ENCODE measurements at places on chromosomes 7 and 10.

GRCh38 chr7:33517191-33517590 is 387.8 kb downstream of the BBS9 start:
- DNase-seq, result no peak

GRCh38 chr10:113604572-113604971 is 51.7 kb downstream of the HABP2 start:
- DNase-seq, result no peak

DNA sequence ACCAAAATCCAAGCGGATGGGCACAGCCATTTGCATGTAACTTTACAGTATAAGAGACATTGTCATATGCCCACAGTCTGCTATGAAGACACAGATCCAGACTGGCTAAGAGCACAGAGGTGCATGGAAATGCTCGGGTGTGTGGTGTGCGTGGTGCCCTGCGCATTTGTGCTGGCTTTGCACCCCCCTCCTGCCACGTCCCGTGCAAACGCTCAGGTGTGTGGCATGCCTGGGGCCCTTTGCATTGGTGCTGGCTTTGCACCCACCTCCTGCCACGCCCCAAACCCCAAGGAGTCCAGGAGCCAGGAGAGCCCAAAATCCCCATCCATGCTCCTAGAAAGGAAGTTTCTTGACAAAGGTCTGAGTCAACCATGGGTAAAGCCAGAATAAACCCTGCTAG is 306.2 kb downstream of the PTPRN2 start:
- DNase-seq, result no peak

- no peak for DNase-seq
Observed at GRCh38 chr7:114647518-114647917, 232.9 kb downstream of the FOXP2 start.

DNA sequence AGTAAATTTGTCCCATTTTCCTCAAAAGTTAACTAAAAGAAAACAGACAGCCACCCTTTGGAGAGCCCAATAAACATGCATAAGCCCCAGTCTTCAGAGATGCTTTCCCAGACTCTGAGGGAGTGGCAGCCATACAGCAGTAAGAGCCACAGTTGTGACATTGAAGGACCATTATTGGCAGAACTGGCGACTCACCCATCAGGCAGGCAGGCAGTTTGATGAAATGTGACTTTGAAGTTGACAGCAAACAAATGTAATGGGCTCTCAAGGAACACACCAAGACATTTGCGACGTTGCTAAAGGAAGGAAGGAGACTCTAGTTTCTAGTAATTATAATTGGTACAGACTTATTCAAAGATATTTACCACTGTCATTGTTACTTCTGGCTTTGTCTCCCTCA is 287.5 kb upstream of the PHYHIPL start:
- DNase-seq, result no peak

DNA sequence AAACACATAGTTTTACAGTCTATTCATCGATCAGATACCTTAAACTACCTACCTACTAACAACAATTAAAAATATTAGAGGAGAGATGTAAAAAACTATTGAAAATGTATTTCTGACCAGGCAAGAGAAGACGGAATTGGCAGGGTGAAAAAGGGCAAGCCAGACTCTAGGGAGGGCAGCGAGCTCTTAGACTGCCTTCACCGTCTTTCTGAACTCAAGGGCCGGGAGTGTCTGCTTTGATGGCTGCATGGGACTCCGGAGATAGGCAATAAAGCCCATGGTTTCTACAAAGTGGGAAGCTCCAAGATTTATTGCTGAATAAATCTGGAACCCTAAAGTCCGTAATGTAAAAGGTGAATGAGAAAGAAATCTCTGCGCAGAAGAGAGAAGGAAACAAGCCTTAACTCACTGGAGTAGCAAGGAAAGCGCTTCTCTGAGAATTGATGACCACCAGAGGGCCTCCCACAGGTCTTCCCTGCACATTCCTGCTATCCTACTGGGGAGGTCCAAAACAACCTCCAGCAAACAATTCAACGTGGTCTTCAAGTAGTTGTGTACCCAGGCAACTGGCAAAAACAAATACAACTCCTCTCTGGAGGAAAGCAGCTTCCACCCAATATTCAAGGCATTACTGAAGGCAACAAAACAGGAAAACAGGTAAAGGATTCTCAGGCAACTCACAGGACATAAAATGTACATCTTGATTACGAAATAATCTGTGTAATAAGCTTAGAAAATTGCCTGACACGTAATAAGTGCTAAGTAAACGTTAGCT is 181.3 kb downstream of the SDK1 start:
- no peak for DNase-seq

DNA sequence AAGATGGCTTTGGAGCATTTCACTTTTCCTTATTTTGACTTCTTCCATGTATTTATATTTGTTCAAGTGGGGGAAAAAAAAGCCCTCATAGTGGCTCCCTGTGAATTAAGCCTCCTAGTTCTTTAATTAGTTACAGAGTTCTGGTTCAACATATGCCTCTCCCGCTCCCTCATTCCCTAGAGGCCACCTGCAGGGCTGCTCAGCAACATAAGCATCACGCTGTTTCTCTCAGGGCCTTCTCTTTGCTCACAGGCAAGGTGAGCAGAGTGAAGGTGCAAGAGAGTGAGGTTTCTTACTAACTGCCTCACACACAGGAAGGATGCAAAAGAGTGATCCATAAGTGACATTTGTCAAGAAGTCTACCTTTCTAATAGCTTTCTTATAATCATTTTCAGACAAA is 196.7 kb downstream of the SEMA3E start:
- no peak for DNase-seq

DNA sequence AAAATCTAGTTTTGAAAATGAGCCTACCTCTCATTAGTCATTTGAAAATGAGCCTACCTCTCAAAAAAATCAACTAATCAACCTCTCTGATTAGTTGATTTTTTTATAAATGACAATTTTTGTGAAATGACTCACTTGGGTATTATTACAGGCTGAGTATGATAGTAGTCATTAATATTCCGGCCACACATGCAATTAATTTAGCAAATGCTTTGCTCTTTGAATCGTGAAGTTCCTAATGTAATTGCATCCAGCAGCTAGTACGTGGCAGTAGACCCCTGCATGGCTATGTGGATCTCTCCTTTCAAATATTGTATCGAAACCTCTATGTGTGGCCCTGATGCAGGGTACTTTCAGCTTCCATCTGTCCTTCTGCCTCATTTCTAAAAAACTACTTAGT is 245.9 kb upstream of the PHYHIPL start:
- no peak for DNase-seq

- no peak for DNase-seq
Observed at GRCh38 chr10:3624367-3624766, 160.6 kb downstream of the KLF6 start.

GRCh38 chr7:31061185-31061584 is 9.1 kb downstream of the ADCYAP1R1 start:
- DNase-seq, result no peak

DNA sequence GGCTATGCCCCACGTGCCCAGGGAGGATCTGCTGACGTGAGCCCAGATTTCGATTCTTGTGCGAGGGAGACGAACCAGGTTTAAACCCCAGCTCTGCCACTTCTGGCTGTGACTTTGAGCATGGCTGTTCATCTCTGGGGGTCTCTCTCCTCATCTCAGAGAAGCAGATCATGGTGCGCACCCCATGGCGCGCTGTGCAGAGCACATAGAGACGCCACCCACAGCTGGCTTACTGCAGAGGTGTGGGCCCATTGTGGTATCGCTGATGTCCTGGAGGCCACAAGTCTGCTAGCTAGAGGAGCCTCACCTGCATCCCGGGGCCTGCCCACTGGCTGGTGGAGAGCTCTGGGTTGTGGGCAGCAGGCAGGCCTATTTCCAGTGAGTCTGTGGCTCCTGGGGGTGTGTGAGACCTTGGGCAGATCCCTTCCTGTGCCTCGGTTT is 140.5 kb downstream of the LHPP start:
- DNase-seq, result no peak

DNA sequence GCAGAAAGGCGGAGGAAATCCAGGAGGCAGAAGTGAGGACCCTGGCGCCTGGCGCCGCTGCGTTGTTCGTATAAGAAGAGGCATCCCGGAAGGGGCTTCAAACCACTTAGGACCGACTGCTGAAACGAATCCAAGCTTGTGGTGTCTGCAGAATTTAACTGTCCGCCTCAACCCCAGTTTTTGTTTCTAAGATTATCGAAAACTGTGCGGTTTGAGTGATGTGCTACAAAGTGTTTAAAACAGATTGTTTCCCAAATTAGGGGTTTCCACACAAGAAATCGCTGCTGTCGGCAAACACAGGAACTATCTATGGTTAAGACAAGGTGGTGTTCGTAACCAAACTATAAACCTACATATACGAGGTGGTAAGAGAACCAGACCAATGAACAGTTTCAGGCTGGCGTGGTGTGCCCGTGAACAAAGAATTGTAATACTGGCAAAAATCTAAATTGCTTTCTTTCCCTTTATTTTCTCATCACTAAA is 835 bp upstream of the DGKI start:
- no peak for DNase-seq

- no peak for DNase-seq
Observed at GRCh38 chr10:50951365-50951764, 65.9 kb upstream of the A1CF start.

- no peak for DNase-seq
Observed at GRCh38 chr7:89073776-89074175, 278.2 kb upstream of the TEX47 start.

DNA sequence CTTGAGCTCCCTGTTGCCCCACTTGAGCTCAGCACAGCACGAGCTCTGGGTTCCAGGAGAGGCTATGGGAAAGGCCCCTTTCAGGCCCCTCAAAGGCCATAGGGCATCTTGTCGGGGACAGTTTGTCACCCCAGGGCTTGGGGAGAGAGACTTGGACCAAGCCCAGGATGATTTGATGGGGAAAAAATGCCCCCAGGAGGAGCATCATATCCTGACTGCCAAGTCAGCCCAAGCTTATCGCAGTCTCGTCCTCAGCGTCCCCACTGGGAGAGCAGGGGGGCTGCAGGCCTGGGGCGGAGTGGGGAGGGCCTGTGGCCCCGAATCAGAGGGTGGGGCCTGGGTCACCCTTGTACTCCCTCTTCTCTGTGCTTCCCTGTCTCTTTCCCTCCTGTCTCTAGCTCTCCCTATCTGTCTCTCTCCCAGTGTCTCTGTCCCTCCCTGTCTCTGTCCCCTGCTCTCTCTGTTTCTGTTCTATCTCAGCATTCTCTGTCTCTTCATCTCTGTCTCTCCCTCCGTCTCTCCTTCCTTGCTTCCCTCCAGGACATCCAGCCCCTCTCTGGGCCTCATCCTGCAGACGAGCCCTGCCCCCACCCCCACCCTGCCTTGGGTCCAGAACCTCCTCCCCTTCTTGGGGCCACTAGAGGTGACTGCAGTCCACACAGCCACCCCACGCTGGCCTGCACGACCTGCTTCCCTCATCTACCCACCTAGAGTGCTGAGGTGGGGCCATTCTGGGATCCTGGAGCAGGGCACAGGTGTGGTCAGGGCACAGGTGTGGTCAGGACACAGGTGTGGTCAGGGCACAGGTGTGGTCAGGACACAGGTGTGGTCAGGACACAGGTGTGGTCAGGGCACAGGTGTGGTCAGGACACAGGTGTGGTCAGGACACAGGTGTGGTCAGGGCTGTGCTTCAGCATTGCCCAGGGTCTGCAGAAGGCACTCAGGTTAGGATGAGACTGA is 17.3 kb upstream of the GRIFIN start:
- DNase-seq, result no peak
